Astrocyte (in vitro differentiated cells and primary cell): ENCODE measurements at places on chromosomes 11 and 22. TPM values are rescaled to one million over a fixed set of nuclear protein-coding genes. Genes with fewer than 3 reads are reported as not detected.
A peak's percentile ranks its signal among the peaks of the same experiment; 100 is the strongest.

DNA sequence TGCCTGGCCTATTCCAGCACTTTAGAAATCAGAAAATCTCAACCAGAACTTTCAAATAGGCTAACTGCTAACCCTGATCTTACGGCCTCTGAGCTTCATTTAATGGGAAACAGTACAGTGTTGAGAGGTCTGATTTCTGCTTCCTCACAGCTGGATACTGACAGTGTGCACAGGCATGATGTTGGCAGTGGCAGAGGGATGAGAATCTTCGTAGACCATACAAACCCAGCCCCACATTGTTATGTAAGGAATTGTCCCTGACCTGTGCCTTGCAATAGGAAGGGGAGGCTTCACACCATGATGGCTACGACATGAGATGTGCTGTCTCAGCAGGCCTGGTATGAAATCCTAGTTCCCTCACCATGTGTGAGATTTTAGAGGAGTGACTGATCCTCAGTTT lies 49.0 kb downstream of the CD44 start:
- H3K4me1 ChIP-seq = no peaks in the 10 kb centered on the region
- H3K36me3 ChIP-seq = peaks cover 92% of the 10 kb centered on the region
- H3K27ac ChIP-seq = no peak overlapping the region
- no peak for DNase-seq
- H3K27me3 ChIP-seq = no peaks in the 10 kb centered on the region
- no peak overlapping the region for H3K4me3 ChIP-seq

- DNase-seq = no peak
- no peak overlapping the region for H3K4me3 ChIP-seq
- no peaks in the 10 kb centered on the region for H3K4me1 ChIP-seq
- no peaks in the 10 kb centered on the region for H3K36me3 ChIP-seq
Measured at GRCh38 chr11:87901341-87901740, 273.9 kb downstream of the RAB38 start.

DNA sequence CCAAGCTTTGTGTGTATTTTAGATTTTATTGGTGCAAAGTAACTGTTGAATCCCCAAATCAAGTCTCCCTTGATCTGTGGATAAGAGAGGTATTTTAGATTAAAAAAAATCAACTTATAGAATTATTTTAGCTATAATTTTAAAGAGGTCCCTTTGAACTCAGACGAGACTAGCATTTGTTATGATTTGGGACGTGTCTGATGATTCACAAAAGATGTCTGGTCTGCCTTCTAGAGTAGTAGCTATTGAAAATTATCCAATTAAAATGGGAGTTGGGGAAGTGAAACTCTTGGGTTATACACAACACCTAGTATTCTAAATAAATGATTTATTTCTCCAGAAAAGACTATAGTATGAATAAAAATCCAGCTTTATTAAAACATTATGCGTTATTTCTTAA lies 227.9 kb upstream of the GRIA4 start:
- no peak overlapping the region for H3K4me3 ChIP-seq
- no peaks in the 10 kb centered on the region for H3K27me3 ChIP-seq
- H3K27ac ChIP-seq = no peak overlapping the region
- H3K4me1 ChIP-seq = no peaks in the 10 kb centered on the region
- no peak for DNase-seq

GRCh38 chr22:27986937-27987336 lies 67.9 kb upstream of the PITPNB start:
- peak overlapping the region; percentile 49 for H3K27ac ChIP-seq
- H3K4me1 ChIP-seq = peaks cover 19% of the 10 kb centered on the region
- H3K4me3 ChIP-seq = no peak overlapping the region

- no peak overlapping the region for H3K27ac ChIP-seq
- no peaks in the 10 kb centered on the region for H3K4me1 ChIP-seq
- no peaks in the 10 kb centered on the region for H3K36me3 ChIP-seq
- H3K4me3 ChIP-seq = no peak overlapping the region
- DNase-seq = no peak
Measured at GRCh38 chr11:23100726-23101125, 240.5 kb upstream of the CCDC179 start.

GRCh38 chr11:12827929-12828812 lies 153.9 kb downstream of the TEAD1 start:
- peak; percentile 78 for DNase-seq
- H3K4me3 ChIP-seq = peak overlapping the region; percentile 64
- no peaks in the 10 kb centered on the region for H3K27me3 ChIP-seq

GRCh38 chr11:88206751-88207150 lies 31.5 kb upstream of the RAB38 start:
- DNase-seq = peak; percentile 5
- no peaks in the 10 kb centered on the region for H3K4me1 ChIP-seq
- H3K36me3 ChIP-seq = no peaks in the 10 kb centered on the region
- H3K27ac ChIP-seq = no peak overlapping the region

GRCh38 chr11:22769081-22769480 lies 60.5 kb downstream of the SVIP start:
- H3K27ac ChIP-seq = no peak overlapping the region
- H3K36me3 ChIP-seq = no peaks in the 10 kb centered on the region
- H3K4me3 ChIP-seq = no peak overlapping the region
- no peaks in the 10 kb centered on the region for H3K4me1 ChIP-seq
- H3K27me3 ChIP-seq = no peaks in the 10 kb centered on the region

- no peak overlapping the region for H3K27ac ChIP-seq
- no peak overlapping the region for H3K4me3 ChIP-seq
- no peaks in the 10 kb centered on the region for H3K36me3 ChIP-seq
- DNase-seq = peak; percentile 70
- peaks cover 26% of the 10 kb centered on the region for H3K4me1 ChIP-seq
Measured at GRCh38 chr11:123543797-123544196, 110.6 kb downstream of the SCN3B start.

DNA sequence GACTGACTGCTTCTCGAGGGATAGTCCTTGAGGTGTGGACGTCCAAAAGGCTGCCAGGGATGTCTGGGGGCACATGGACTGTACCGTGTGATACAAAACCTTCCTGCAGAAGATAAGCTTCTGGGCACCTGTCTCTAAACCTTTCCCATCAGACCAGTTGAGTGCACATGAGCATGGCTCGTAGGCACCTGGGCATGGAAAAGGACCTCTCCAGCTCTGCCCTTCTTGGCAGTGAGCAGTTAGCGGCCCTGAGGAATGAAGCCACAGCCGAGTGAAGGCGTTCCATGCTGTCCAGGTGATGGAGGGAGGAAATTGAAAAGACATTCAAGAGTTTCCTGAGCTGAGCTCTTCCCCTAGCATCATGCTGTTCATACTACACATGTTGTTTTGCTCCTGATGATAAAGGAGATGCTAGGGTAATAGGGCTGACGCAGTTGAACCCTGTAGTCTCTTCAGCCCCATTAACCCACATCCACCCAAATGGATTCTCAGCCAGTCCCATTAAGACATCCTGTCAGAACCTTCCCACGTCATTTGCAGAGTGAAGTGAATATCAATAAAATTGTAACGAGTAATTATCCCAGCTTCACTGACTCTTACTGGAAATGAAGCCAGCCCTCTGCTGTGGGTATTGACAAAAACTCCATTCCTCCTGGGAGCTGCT lies 138.6 kb downstream of the KIRREL3 start:
- DNase-seq = no peak
- H3K36me3 ChIP-seq = no peaks in the 10 kb centered on the region
- no peak overlapping the region for H3K4me3 ChIP-seq

- no peak overlapping the region for H3K4me3 ChIP-seq
- no peaks in the 10 kb centered on the region for H3K36me3 ChIP-seq
- H3K4me1 ChIP-seq = peaks cover 4% of the 10 kb centered on the region
- peak; percentile 68 for DNase-seq
- H3K27me3 ChIP-seq = no peaks in the 10 kb centered on the region
Measured at GRCh38 chr11:77542296-77542695, 47.5 kb upstream of the AQP11 start.

DNA sequence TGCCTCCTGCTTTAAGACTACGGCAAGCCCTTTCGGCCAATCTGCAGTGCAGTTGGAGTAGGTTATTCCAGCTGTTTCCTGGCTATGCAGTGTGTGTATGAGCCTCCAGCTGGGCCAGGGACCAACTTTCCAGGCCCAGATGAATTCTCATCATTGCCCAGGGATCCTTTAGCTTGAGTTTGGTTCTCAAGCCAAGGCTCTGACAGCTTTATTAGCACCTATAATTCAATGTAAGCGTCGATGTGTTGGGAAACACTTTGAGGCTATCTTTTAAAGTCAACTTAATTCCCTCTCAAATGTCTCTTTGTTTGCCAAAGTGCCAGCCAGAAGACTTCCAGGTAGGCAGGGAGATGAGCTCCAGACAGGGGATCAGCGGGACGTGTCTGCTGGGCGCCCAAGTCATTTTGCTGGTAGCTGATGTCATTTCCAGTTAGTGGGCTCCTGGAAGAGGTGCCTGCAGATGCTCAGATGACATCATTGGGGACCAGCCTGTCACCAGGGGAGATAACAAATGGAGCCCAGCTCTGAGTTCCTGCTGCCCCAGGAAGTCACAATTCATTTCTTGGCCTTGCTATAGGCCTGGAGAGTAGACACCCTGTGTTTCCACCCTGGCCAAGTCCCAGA lies 520.4 kb downstream of the SOX6 start:
- no peaks in the 10 kb centered on the region for H3K4me1 ChIP-seq
- H3K27me3 ChIP-seq = no peaks in the 10 kb centered on the region
- no peak overlapping the region for H3K4me3 ChIP-seq
- H3K36me3 ChIP-seq = no peaks in the 10 kb centered on the region
- no peak for DNase-seq
- no peak overlapping the region for H3K27ac ChIP-seq

DNA sequence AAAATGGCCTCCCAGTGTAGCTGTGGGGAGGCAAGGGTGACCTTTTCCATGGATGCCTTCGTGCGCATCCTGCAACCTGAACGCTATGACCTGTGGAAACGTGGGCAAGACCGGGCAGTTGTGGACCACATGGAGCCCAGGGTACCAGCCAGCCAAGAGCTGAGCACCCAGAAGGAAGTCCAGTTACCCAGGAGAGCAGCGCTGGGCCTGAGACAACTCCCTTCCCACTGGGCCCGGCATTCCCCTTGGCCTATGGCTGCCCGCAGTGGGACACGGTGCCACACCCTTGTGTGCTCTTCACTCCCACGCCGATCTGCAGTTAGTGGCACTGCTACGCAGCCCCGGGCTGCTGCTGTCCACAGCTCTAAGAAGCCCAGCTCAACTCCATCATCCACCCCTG lies 24.8 kb downstream of the KDM4D start:
- H3K27ac ChIP-seq = no peak overlapping the region
- H3K4me1 ChIP-seq = no peaks in the 10 kb centered on the region
- DNase-seq = no peak
- no peaks in the 10 kb centered on the region for H3K36me3 ChIP-seq

DNA sequence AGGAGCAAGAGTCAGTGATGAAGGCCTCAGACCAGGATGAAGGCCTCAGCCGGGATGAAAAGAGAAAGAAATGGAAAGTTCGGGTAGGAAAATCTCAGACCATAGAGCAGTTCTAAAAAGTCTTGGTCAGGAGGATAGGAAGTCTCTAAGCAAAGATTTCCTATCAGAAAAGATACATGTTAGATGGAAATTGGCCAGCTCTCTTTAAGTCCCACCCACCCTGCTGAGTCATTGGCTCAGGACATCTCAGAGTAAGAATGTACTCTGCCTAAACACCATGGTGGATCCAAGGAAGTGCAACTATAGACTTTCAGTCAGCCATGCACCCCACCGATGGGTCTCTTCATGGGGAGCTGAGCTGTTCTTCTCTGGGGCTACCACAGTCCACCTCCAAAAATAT lies 4.4 kb downstream of the OR8B3 start:
- H3K36me3 ChIP-seq = no peaks in the 10 kb centered on the region
- no peak overlapping the region for H3K27ac ChIP-seq
- no peaks in the 10 kb centered on the region for H3K27me3 ChIP-seq
- H3K4me3 ChIP-seq = no peak overlapping the region
- H3K4me1 ChIP-seq = no peaks in the 10 kb centered on the region
- peak; percentile 4 for DNase-seq

DNA sequence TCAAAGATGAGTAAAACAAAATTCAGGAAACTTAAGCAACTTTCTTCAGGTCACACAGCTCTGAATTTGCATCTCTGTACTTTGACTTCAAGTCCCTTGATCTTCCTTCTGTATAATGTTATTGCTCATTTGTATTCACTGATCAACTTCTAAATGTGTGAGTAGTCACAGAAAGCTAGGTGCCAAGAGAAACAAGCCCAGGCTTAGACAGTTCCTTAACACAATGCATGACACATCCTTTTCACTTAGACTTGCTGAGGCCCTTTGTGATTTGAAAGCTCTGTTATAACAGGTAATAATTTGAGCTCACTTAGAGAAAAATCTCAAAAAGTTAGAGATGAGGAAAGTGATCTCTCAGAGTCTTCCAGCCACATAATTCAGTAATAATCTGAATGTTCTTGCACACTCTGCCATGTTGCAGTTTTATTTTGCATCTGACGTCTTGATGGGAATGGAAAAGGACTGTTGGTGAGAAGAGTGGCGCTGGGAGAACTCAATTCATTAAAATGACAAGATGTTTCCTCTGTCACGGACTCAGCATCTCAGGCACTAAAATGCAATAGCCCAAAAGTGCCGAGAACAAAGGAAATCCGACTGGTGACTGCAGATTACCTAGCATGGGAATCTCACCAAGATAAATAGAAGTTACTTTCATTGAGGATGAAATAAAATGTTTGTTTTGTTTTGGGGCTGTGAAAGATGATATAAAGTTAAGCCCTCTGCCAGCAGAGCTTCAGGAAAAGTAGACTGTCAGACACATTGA lies 665.3 kb downstream of the OPCML start:
- peak overlapping the region; percentile 12 for H3K4me3 ChIP-seq
- H3K27me3 ChIP-seq = no peaks in the 10 kb centered on the region
- H3K27ac ChIP-seq = peak overlapping the region; percentile 40

DNA sequence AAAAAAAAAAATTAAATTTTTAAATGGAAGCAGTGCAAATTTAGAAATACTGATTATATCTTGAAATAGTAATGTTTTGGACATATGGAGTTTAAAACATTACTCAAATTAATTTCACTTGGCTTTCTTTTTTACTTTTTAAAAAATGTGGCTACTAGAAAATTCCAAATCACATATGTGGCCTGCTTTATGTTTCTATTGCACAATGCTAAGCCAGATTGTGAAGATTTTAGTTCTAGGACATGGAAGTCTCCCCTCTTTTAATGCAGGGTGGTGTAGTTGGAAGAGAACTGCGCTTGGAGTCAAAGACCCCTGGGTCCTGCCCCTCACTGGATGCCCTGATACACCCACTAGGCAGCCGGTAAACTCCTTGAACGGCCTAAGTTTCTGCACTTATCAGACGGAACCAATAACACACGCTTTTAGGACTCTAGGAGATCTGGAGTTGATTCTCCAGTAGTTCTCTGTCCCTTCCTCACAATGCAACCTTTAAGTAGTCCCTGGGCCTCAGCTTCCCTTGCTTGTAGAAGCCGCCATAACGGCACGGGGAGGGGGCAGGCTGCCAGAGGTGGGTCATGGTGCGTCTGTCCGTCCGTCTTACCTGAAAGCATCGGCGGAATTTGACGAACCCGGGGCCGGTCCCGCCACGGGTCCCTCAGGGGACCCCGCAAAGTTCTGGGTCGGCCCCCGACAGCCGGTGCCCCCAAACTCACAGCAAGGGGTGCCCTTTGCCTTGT lies 505 bp downstream of the FAM227A start:
- DNase-seq = no peak
- peak overlapping the region; percentile 99 for H3K27ac ChIP-seq
- H3K27me3 ChIP-seq = no peaks in the 10 kb centered on the region
- H3K4me3 ChIP-seq = peak overlapping the region; percentile 95
- peaks cover 14% of the 10 kb centered on the region for H3K4me1 ChIP-seq
- no peaks in the 10 kb centered on the region for H3K36me3 ChIP-seq

GRCh38 chr11:125211191-125211947 lies 46.8 kb downstream of the PKNOX2 start:
- H3K4me3 ChIP-seq = no peak overlapping the region
- DNase-seq = no peak
- no peak overlapping the region for H3K27ac ChIP-seq
- H3K36me3 ChIP-seq = no peaks in the 10 kb centered on the region
- H3K4me1 ChIP-seq = no peaks in the 10 kb centered on the region

Gene RBFOX2
- 169 and 177 TPM in 2 replicates for total RNA-seq

Gene MRPL40
- 34.7 and 36.9 TPM in 2 replicates for total RNA-seq

Gene OR10D3
- not detected in 2 replicates for total RNA-seq

Gene POU2F3
- 0.20 TPM in 1 of 2 replicates, not detected in the other for total RNA-seq

Gene CYTH4
- total RNA-seq = not detected in 2 replicates

Gene VSIG2
- total RNA-seq = 0.18 TPM in 1 of 2 replicates, not detected in the other

Gene KCNJ4
- total RNA-seq = 0.19 and 0.30 TPM in 2 replicates
